ENCODE measurements at places on chromosomes 7 and 10.

GRCh38 chr10:35693800-35694199 is 51.7 kb upstream of the FZD8 start:
- DNase-seq, result no peak

- DNase-seq, result no peak
Measured at GRCh38 chr7:45174966-45175765, 17.6 kb downstream of the RAMP3 start.

GRCh38 chr10:35268791-35269257 is 67.5 kb upstream of the CCNY start:
- no peak for DNase-seq

GRCh38 chr10:71657604-71658466 is 61.7 kb downstream of the C10orf105 start:
- DNase-seq, result no peak

DNA sequence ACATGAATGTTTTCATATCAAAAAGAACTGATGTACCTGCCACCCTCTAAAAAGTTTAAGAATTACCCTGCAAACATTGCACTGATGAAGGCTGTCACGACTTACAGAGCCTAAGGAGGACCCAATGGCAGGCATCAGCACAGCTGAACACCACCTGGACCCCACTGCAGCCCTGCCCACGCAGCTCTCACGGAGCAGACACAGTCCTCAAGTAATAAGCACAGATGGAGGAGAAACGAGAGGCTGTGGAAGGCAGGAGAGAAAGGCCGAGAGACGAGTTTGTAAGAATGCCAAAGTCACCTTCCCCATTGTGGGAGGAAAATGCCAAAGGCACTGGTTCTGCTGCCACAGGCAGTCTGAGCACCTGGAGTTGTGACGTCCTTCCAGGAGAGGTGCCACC is 135.0 kb downstream of the DLG5 start:
- no peak for DNase-seq

DNA sequence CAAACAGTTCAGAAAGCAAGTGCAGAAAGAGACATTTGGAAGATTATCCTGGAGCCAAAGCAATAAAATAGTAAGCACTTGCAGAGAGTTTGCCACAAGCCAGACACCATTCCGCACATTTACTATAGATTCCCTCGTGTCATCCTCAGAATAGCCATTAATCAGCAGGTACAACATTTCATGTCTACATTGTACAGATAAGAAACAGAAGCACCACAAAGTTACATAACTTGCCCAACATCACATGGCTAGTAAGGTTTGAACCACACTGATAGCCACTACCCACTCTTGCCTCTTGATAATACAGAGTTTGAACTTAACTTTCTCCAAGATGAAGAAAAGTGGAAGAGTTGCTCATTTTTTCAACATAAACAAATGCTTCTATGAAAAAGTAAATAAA is 40.6 kb upstream of the GHITM start:
- no peak for DNase-seq

GRCh38 chr7:37142958-37143357 is 305.7 kb downstream of the ELMO1 start:
- DNase-seq, result no peak

GRCh38 chr7:55775051-55775420 is 87.5 kb downstream of the SEPTIN14 start:
- no peak for DNase-seq

- DNase-seq, result no peak
Measured at GRCh38 chr10:87775766-87776165, 42.3 kb downstream of the ATAD1 start.

DNA sequence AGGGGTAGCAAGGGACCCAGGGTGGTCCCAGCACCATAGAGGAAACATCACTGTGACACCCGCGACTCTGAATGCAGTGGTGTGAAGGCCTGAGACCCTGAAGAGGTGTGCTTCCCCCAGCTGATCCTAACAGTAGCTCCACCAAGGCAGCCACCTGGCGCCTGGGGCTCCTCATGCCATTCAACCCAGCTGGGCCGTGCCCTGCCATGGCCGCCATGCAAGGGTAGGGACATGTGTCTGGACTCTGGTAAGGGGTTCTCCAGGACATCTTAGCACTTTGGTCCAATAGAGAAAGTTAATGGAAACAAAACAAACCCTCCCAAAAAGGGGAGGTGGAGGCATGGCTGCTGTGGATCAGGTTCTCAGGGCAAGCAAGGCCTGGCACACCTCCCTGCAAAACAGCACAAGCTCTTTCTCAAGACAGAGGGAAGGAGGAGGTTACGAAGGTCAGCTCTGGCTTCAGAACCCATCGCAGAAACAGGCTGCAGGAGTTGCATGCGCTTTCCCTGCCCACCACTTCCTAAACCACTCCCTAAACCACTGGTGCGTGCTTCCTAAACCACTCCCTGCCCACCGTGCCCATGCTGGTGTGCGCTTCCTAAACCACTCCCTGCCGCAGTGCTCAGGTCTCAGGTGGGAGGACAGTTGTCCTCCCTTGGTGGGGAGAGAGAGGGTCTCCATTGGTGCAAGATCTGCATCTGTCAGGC is 108.7 kb downstream of the LARP4B start:
- no peak for DNase-seq

- DNase-seq, result no peak
Measured at GRCh38 chr7:87570178-87570577, 30.5 kb downstream of the ABCB1 start.

GRCh38 chr7:131106681-131107336 is 220.9 kb upstream of the MKLN1 start:
- no peak for DNase-seq

DNA sequence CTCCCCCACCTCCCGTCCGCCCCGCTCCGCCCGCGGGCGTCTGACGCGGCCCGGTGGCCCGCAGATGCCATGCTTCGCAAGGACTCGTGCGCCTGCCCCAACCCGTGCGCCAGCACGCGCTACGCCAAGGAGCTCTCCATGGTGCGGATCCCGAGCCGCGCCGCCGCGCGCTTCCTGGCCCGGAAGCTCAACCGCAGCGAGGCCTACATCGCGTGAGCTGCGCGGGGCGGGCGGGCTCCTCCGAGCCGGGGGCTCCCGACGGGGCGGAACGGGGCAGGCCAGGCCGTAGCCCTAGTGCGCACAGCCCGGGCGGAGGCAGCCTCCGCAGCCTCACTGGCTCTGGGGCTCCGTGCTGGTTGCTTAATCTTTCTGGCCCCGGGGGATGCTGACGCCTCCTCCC is 2.8 kb downstream of the ASIC3 start:
- no peak for DNase-seq

DNA sequence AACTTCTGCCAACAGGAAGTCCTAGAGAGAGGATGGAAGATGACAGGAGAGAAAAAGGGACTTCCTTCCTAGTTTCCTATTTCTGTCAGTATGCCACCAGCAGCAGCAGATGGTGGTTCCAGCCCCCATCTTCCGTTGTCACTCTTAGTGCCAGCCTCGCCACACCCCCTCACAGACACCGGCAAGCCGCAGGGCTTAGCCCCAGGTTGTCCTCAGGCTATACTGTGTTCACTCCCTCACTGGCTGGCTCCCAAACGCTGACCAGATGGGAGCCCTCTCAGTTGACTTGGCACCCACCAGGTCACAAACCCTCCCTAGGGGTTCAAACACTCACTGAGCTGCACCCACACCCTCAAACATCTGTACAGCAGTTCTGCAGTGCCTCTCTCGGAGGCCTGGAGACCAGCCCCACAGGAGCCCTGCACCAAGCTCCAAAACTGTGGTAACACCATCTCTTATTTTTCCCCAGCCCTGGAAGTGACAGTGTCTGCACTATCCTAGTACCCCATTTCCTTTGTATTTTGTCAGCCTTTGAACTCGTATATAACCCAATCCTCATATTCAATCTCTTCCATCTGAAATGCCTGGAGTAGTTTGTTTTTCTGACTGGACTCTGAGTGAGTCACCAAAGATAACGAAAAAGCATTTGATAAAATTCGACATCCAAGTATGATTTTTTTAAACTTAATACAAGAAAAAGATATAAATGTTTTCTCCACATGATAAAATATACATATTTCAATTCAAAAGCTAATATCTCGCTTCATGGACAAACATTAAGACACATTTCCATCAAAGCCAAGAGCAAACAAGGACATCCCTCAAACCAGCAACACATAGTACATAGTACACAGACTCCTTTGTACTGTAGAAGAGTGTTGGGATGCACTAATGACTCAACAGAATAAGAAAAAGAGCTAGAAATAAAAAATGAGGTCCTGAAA is 34.5 kb downstream of the SMURF1 start:
- no peak for DNase-seq

DNA sequence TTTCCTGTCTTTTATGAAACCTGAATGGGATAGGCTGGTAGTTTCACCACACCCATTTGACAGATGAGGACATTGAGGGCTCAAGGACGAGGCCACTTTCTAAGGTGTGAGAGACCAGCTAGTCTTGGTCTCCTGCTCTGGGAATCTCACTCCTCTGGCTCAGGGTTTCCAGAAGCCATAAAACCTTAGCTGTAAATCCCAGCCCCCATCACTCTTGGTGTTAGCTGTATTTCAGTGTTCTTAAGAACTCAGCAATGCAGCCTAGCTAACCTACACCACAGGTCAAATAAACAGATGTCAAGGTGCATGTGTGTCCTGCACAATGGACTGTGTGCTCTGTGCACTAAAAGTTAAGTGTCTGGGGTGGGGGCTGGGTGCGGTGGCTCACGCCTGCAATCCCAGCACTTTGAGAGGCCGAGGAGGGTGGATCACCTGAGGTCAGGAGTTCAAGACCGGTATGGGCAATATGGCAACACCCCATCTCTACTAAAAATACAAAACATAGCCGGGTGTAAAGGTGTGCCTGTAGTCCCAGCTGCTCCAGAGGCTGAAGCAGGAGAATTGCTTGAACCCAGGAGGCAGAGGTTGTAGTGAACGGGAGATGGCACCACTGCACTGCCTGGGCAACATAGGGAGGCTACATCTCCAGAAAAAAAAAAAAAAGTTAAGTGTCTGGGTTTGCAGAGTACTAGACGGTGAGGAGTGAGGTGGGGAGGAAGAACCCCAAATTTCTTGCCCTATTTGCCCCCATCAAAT is 567 bp upstream of the EPO start:
- DNase-seq, result no peak

DNA sequence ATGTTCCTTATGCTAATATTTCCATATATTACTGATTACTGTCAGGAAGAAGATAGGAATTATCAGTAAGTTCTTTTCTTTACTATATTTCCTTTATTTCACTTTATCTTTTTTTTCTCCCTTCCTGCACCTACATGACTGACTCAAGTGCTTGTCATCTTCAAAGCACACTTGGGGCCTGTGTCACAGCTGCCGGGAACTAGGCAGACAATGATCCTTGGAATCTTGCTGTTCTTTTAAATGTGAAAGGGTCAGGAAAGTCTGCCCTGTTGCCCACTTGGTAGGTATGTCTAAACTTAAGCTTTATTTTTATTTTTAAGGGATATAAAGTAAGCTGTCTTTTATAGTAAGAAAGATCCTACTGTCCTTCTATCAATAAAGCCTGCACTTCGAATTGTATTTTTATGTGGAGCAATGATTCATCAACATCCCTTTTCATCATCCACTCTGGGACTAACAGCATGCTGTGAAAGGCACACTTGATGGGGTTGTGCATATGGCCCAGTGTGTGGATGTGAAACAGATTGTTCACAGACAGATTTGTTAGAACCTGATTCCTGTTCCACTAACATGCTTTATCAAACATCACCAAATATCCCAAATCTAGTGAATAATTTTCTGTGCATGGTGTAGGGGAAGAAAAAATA is 556.9 kb downstream of the DNAJB9 start:
- no peak for DNase-seq

GRCh38 chr7:23645822-23646221 is 34.2 kb upstream of the FAM221A start:
- no peak for DNase-seq

GRCh38 chr7:80263821-80264220 is 129.2 kb downstream of the GNAI1 start:
- no peak for DNase-seq

DNA sequence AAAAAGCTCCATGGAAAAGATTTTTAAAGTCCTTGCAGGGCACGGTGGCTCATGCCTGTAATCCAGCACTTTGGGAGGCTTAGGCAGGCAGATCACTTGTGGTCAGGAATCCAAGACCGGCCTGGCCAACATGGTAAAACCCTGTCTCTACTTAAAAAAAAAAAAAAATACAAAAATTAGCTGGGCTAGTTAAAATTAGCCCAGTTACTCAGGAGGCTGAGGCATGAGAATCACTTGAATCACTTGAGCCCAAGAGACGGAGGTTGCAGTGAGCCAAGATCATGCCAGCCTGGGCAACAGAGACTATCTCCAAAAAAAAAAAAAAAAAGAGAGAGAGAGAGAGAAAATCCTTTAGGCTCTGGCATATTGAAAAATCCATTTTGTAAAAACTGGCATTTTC is 61.9 kb downstream of the CCDC6 start:
- no peak for DNase-seq

DNA sequence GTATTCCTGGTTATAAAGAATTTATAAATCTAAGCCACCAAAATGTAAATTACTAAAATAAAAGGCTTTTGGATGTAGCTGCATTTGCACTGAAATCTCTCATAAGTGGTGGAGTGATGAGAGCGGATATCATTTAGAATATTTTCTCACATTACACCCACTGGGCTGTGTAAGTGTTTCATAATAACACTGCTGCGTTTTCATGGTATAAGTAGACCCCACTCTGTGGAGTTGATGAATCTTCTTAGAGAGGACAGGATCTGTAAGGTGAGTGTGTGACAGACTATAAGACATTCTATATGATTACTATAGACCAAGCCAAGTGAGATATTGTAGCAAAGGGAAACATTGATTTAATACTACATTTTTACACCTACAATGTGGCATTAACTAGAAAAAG is 1024.1 kb upstream of the LRRN3 start:
- DNase-seq, result no peak

DNA sequence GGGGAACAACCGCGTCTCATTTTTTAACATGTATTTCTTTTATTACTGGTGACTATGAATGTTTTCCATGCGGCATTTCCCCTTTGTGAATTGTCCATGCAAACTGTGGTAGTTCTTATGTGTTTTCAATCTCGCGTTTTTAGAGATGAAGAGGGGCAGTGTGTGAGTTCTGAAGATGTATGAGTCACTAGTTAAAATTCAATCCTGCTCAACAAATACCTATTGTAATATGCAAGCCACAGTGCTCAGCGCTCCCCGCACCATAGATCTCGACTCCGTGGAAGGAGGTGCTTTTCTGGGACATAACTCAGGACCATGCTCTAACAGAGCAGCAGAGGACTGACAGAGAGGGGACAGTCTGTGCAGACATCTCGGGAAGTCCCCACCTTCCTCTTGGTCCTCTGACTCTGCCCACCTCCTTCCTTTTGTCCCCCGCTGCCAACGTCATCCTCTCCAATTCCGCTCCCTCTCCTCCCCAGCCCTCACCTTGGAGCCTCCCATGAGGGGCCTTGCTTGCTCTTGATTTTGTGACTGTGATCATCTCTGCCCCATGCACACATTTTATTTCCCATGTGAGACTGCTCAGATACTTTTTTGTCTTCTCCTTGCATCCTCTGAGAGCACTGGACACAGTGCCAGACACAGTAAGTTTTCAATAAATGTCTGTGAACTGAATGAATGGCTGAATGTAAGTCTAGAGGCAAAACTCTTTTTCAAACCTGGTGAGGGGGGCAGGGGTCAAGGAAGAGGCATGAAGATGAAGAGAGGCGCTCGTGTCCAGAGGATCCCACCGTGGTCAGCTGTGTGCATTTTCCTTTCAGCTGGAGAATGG is 42.7 kb upstream of the PLEKHA1 start:
- no peak for DNase-seq

- DNase-seq, result no peak
Measured at GRCh38 chr10:132239126-132240031, 52.6 kb downstream of the DPYSL4 start.

All from omental fat pad (tissue), 4 donors.